Osteocyte (in vitro differentiated cells): ENCODE measurements at places on chromosomes 6 and 20. TPM values are rescaled to one million over a fixed set of nuclear protein-coding genes. Genes with fewer than 3 reads are reported as not detected.

GRCh38 chr6:106667022-106667402 lies 37.6 kb downstream of the QRSL1 start:
- H3K36me3 ChIP-seq: peaks cover 40% of the 10 kb centered on the region
- no peak overlapping the region for H3K27ac ChIP-seq
- DNase-seq: no peak
- no peaks in the 10 kb centered on the region for H3K4me1 ChIP-seq

DNA sequence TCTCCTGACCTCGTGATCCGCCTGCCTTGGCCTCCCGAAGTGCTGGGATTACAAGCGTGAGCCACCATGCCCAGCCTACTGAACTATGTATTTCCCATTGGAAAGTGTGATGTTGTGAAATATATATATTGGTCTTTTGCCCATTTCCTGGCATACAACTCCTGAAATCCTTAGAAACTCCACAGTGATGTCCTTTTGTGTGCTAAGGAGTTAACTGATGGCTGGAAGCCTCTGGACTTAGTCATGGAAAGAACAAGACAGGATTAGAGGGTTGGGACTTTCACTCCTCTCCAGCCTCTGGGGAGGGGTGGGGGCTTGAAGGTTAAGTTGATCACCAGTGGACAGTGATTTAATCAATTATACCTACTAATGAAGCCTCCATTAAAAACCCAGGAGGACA lies 7.1 kb downstream of the PANK2 start:
- no peak overlapping the region for H3K4me3 ChIP-seq
- peaks cover 72% of the 10 kb centered on the region for H3K4me1 ChIP-seq
- H3K27ac ChIP-seq: no peak overlapping the region
- no peaks in the 10 kb centered on the region for H3K27me3 ChIP-seq
- peaks cover 3% of the 10 kb centered on the region for H3K36me3 ChIP-seq

DNA sequence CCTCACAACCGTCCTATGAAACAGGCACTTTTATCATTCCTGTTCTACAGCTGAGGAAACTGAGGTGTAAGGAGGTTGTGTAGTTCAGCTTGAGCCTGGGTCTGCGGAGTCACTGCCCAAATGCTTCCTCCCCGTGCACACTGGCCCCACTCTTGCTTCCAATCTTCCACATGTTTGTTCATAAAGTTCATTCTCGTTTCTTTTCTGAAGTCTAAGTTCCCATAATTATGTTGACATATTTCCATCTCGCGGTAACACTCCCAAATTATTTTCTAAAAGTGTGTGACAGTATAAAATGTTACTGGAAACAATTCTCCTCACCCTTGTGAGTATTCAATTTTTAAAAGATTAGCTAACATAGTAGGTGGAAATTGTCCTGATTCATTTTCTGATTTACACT lies 106.9 kb downstream of the SLC22A3 start:
- H3K4me3 ChIP-seq: no peak overlapping the region
- H3K27ac ChIP-seq: no peak overlapping the region
- peaks cover 4% of the 10 kb centered on the region for H3K4me1 ChIP-seq

GRCh38 chr20:3563548-3564177 lies 92.8 kb downstream of the ATRN start:
- DNase-seq: no peak
- peaks cover 9% of the 10 kb centered on the region for H3K36me3 ChIP-seq
- H3K27me3 ChIP-seq: no peaks in the 10 kb centered on the region
- H3K4me1 ChIP-seq: peaks cover 5% of the 10 kb centered on the region
- no peak overlapping the region for H3K27ac ChIP-seq

DNA sequence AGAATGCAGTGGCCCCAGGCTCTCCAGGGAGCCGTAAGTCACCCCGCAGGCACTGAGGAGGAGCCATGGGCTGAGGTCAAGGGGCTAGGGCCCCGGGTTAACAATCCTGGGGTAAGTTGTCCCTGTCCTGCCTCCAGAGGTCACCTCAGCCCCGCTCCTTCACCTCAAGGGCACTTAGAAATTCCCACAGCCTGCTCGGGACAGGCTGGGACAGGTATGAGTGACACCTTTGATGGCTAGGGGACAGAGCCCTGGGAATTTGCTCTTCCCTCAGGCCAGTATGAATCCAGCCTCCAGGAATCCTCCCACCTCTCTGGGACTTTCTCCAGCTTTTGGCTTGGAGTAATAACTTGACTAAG lies 3.5 kb upstream of the GRM4 start:
- no peak for DNase-seq
- H3K27me3 ChIP-seq: peaks cover 44% of the 10 kb centered on the region
- no peaks in the 10 kb centered on the region for H3K36me3 ChIP-seq
- peaks cover 11% of the 10 kb centered on the region for H3K4me1 ChIP-seq
- no peak overlapping the region for H3K27ac ChIP-seq

GRCh38 chr6:163393923-163394322 lies 20.6 kb upstream of the QKI start:
- H3K27ac ChIP-seq: no peak overlapping the region
- H3K36me3 ChIP-seq: no peaks in the 10 kb centered on the region
- peaks cover 24% of the 10 kb centered on the region for H3K4me1 ChIP-seq
- DNase-seq: no peak

DNA sequence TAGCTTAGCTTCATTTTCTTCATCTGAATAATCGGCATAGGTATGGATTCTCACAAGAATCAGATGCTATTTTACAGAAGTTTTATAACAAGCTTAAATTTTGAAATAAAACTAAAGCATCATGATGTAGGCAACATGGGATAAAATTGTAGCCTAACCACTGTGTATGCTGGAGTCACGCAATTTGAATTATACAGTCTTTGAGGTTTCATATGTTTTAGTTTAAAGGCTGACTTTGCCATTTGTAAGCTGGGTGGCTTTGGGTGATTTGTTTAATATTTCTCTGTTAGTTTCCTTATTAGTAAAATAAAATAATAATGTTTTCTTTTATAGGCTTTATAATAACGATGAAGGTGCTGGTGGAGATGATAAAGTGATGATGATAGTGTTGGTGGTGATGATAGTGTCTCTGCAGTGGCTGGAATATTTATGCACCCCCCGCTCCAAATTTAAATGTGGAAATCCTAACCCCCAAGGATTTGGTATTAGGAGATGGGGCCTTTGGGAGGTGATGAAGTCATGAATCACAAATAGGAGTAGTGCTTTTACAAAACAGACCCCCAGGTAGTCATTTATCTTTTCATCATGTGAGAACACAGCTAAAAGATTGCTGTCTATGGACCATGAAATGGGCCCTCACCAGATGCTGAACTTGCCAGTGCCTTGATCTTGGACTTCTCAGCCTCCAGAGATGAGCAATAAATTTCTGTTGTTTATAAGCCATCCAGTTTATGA lies 42.0 kb downstream of the DOK5 start:
- no peak overlapping the region for H3K27ac ChIP-seq
- no peak overlapping the region for H3K4me3 ChIP-seq
- H3K27me3 ChIP-seq: no peaks in the 10 kb centered on the region
- H3K36me3 ChIP-seq: no peaks in the 10 kb centered on the region
- DNase-seq: no peak

- H3K4me3 ChIP-seq: no peak overlapping the region
- no peak for DNase-seq
- H3K36me3 ChIP-seq: peaks cover 14% of the 10 kb centered on the region
- H3K27ac ChIP-seq: no peak overlapping the region
- peaks cover 10% of the 10 kb centered on the region for H3K4me1 ChIP-seq
Observed at GRCh38 chr6:3287976-3288707, 29.4 kb downstream of the PSMG4 start.

DNA sequence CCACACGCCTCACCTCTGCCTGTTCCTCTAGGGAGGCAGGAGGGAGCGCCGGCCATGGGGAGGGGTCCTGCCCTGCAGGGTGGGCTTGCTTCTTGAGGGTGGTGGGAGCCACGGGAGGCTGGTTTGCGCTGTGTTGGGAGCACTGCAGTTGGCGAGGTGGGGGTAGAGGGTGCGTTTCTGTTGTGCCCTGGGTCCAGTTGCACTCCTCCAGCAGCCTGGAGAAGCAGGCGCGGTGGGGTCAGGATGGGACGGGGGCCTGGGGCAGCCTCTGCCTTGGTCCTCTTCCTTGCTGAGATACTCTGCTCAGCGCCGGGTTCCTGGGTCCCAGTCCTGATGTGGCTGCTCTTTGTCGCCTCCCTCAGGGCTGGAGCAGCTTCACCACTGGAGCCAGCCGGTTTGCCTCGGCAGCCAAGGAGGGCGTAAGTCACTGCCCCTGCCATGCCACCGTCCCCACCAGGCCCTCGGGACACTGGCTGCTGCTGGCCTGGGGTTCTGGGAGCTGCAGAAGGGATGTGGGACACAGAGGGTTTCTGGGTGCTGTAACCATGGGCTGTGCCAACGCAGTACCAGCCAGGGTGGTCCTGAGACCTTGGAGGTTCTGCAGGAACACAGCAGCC lies 8.4 kb downstream of the ARFGAP1 start:
- no peak overlapping the region for H3K27ac ChIP-seq
- no peak for DNase-seq
- no peak overlapping the region for H3K4me3 ChIP-seq
- no peaks in the 10 kb centered on the region for H3K4me1 ChIP-seq

DNA sequence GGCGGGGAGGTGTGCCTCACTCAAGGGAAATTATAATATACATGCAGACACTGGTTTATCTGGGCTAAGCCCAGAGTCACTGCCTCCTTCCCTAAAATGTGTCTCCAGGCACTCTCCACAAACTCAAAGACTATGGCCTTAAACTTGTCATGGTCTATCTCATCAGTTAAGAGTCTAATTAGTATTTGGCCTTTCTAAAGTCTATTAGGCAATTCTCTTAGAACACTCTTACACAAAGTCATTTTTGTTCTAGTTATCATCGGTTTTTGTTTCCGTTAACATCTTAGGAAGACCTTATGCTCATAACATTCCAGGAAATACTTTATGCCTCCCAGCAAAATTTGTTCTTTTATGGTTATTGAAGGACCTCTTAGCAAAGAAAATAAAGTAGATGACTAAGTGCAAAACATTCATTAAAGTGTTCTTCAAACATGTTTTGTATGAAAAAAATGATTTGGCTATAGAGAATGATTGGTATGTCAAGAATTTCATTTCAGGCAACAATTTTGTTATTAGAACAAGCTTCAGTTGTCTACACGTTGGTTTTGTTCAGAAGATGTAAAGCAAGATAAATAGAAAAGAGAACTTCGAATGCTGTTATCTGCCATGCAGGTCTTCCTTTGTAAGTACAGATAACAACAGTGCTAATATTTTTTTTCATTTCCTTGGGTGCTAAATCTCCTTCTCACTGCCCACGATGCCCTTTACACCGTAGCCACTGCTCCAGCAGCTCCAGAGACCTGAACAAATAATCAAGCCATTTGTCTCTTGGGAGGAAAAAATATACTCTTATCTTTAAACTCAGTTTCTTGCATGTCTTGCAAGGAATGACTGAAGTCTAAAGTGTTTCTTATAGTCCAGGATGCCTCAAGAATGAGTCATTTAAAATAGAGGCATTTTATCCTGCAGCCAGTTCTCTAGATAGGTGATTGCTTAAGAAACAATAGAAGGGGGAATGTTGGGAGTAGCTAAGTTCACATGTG lies 170.4 kb downstream of the HTR1B start:
- no peaks in the 10 kb centered on the region for H3K36me3 ChIP-seq
- H3K4me1 ChIP-seq: peaks cover 44% of the 10 kb centered on the region
- no peak for DNase-seq
- peak overlapping the region; percentile 56 for H3K4me3 ChIP-seq

DNA sequence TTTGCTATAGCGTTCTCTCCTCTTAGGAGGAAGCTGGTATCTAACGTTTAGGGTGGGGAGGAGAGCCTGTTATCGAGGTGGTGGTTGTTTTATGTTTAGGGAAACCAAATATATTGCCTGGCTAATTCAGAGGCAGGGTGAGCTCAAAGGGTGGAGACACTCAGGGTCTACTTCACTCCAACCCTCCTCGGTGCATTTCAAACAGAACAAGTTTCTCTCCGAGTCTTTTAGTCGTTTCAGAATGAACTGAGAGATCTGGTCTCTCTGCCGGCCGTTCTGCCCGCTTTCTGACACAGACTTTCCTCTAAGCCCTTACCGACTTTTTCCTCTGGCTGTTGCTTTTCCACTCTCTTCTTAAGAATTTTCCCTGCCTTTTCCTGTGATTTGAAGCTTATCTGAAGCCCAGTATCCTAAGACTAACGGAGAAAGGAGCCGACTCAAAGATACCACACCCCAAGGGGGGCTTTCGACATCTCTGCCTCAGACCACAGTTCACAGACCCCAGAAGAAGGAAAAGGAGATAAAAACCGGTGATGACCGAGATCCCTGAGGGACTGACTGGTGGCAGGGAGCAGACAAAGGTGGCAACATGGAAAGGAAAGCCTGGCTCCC lies 865 bp downstream of the STK38 start:
- peaks cover 43% of the 10 kb centered on the region for H3K4me1 ChIP-seq
- peaks cover 2% of the 10 kb centered on the region for H3K36me3 ChIP-seq
- no peak for DNase-seq
- H3K27ac ChIP-seq: peak overlapping the region; percentile 94
- H3K27me3 ChIP-seq: no peaks in the 10 kb centered on the region
- H3K4me3 ChIP-seq: peak overlapping the region; percentile 98

Gene OR2B6
- total RNA-seq: not detected in 2 replicates

Gene TAF8
- 27.6 and 29.2 TPM in 2 replicates for total RNA-seq

Gene DEFB132
- total RNA-seq: not detected in 2 replicates

Gene SYNCRIP
- 93.7 and 94.0 TPM in 2 replicates for total RNA-seq
